ENCODE measurements at places on chromosomes 4 and X.

DNA sequence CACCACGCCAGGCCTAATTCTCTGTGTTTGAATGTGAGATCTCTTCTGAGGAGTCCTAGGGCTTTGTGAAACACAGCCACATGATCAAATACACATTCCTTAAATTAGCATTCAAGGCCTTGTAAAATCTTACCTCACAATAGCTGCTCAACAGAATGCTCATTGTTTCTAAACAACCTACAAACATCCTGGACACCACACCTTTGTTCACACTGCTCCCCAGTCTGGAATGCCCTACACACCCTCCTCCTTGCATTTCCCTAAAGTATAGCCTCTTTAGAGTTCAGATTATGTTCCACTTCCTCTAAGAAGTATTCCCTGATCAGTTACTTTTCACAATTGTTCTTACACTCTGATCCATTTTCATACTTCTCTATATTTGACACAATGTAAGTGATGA is 110.6 kb downstream of the AGTR2 start:
- DNase-seq = no peak

- DNase-seq = no peak
Observed at GRCh38 chrX:50769389-50770063, 44.5 kb downstream of the SHROOM4 start.

- DNase-seq = no peak
Observed at GRCh38 chrX:132092439-132093065, 35.3 kb downstream of the FRMD7 start.

DNA sequence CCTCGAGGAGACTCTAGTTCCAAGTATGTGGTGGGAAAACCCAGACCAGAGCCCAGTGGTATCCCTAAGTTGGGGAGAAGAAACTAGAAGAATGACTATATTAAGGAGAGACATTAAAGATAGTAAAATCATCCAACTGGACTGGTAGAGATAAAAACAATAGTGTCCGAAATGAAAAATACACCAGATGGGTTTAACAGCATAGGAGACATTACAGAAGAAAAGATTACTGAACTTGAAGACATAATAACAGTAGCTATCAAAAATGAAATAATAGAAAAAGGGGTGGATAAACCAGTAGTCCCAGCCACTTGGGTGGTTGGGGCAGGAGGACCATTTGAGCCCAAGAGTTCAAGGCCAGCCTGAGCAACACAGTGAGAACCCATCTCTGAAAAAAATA is 31.9 kb downstream of the SMIM14 start:
- DNase-seq = no peak

GRCh38 chrX:150472306-150472705 is 96.1 kb upstream of the MTM1 start:
- no peak for DNase-seq

- no peak for DNase-seq
Observed at GRCh38 chrX:78573630-78574029, 85.5 kb downstream of the RTL3 start.

GRCh38 chr4:145871209-145871608 is 67.4 kb downstream of the ZNF827 start:
- no peak for DNase-seq

DNA sequence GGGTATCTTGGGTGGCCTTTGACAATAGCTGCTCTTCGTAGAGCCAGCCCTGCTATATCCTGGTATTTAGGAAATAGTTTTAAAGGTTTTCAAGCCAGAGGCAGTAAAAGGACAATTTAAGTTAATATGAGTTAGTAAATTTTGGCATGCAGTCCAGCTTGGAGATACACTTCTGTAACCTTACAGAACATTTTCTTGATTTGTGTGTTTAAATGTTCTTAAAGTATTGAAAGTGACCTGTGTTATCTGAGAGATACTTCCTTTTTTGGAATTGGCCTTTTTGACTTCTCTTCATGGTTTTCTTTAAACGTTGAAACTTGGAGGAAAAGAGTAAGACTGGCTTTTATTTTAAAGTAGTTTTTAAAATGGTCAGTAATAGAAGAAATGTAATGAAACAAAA is 25.5 kb downstream of the PDLIM5 start:
- DNase-seq = no peak

GRCh38 chr4:150784305-150784704 is 202.4 kb downstream of the MAB21L2 start:
- no peak for DNase-seq

GRCh38 chr4:130576218-130576617 is 1480.3 kb downstream of the C4orf33 start:
- no peak for DNase-seq

GRCh38 chrX:96978906-96979305 is 95.2 kb downstream of the RPA4 start:
- DNase-seq = no peak

GRCh38 chrX:48468693-48469691 is 1.1 kb downstream of the SLC38A5 start:
- peak; percentile 32 for DNase-seq

GRCh38 chr4:147933779-147934178 is 201.9 kb downstream of the ARHGAP10 start:
- DNase-seq = no peak

GRCh38 chrX:153474718-153475117 is 4.3 kb upstream of the HAUS7 start:
- DNase-seq = peak; percentile 9

- DNase-seq = no peak
Observed at GRCh38 chrX:154729439-154729838, 21.4 kb downstream of the GAB3 start.

- DNase-seq = no peak
Observed at GRCh38 chrX:119685225-119686066, 7.5 kb downstream of the SEPTIN6 start.

All from stimulated activated CD8-positive, alpha-beta memory T cell treated with anti-CD3 and anti-CD28 coated beads, Interleukin-2, amount 100 ng/mL, for 48 hours (primary cell).